ENCODE measurements at places on chromosomes 1 and 21. TPM values are rescaled to one million over a fixed set of nuclear protein-coding genes. Genes with fewer than 3 reads are reported as not detected.

The LDLRAD2 gene
- total RNA-seq = 0.02 TPM

The BSND gene
- not detected for total RNA-seq

The MXRA8 gene
- total RNA-seq = 0.44 TPM

The GPX7 gene
- not detected for total RNA-seq

The PPIAL4G gene
- total RNA-seq = not detected

The LEMD1 gene
- total RNA-seq = not detected
